ENCODE measurements at places on chromosomes 11 and 22.

GRCh38 chr11:12981676-12982522 is 27.2 kb upstream of the RASSF10 start:
- no peak for DNase-seq

DNA sequence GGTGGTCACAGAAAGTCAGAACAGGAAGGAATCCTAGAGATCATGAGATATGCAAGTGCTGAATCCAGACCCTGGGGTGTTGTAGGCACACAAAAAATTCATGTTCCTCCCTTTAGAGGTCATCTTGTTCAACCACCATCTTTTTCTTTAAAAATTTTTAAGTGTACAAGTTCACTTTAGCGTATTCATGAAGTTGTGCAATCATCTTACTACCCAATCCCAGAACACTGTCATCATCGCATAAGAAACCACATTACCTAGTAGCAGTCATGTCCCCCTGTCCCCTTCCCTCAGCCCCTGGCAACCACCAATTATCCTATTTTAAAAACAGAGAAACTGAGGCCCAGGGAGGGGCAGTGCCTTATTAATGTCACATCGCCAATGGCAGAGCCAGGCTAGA is 20.3 kb upstream of the WNT11 start:
- DNase-seq: no peak

GRCh38 chr11:64967375-64967774 is 4.5 kb downstream of the MAJIN start:
- DNase-seq: no peak

DNA sequence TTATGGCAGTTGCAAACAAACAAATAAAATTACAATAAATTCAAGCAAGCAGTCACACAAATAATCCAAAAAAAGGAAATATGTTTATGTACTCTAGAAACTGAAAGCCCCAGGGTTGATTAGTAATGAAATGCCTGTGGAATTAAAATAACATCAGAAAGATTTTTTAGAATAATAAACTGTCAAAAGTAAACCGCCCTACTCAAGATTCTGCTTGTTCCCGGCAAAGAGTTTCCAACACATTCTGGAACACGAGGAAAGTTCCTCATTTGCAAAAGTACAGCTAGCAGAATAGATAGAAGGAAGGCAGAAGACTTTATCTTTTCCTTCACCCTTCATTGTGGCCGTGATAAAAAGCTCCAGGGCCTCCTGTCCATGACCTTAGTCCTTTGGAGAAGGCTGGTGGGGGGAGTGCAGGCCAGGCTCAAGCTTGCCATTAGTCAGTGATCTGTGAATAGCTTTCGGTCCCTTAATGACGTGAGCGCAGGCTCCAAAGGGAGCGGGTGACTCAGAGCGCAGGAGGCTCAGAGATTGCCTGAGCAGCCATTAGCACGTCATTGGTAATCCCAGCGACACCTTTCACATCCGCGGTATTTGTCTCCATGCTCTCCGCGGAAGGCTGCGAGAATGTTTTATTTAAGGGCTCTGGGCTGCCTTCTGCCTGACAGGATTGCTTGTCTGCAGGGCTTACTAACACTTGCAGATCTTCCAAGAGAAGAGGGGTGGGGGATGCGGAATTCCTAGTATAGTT is 458.3 kb downstream of the METTL15 start:
- DNase-seq: no peak

GRCh38 chr11:32435942-32436750 is 807 bp upstream of the WT1 start:
- DNase-seq: peak; percentile 24

DNA sequence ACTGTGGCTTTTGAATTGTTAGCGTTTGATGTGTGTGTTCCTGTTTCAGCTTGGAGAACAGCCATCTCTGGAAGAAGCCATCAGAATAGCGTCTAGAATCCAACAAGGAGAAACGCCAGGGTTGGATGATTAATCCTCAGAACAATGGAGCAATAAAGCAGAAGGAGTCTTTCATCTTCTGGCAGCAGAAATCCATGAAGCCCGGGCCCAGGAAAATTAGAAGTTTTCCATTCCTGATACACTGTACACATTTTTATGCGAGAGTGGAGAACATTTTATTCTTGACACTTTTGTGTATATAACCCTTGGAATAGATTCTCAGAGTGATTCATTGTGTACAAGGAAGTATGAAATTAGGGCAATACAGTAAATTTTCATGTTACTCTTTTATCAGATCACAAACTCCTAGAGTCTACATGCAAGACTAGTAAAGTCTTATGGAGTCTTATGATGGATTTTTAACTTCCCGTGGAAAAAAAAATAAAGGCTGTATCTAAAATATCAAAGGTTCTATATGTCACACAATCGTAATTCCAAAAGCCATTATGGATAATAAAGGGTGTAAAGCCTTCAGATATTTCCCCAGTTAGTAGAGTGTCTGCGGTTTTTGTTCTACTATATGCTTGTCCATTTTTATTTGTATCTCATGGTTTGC is 45.9 kb upstream of the WEE1 start:
- DNase-seq: no peak

- no peak for DNase-seq
These were observed 19.6 kb downstream of the RPL3 start for GRCh38 chr22:39299829-39300178.

- no peak for DNase-seq
These were observed 1.8 kb downstream of the CDC42EP2 start for GRCh38 chr11:65316227-65317024.

- no peak for DNase-seq
These were observed 115.6 kb downstream of the SGSM3 start for GRCh38 chr22:40485813-40486667.

DNA sequence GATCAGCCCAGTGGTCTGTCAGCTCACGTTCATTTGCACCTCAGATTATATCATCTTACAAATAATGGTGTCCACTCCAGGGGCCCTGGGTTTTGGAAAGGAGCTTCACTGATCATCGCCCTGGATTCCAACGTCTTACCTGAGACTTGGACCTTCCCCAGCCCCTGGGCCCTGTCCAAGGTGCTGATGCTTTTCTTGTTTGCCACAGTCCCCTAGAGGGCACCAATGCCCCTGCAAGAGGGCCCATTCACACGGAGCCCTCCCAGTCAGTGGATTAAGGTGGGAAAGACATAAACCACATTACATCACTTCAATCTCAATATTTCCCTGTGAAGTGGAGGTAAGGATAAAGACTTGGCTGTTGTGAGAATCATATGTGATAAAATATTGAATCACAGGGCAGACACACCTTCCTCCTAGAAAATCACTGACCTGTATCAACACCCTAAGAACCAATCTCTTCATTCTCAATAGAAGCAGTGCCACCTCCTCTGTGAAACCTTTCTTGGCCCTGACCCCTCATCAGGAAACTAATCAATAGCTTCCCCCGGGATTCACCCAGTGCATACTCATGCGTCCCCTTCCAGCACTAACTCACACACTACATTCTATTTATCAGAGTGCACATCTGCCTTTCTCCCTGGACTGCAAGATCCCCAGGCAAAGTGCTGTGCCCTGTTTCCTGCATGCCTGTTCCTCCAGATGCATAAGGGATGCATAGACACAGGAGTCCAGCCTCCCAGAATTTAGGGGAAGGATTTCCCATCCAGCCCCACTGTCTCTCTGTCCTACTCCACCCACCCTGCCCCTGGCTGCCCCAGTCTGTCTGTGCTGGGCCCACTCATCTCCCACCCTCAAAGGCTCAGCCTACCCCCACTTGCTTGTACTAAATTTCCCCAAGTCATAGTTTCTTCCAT is 167.0 kb downstream of the BUD13 start:
- DNase-seq: peak; percentile 53

DNA sequence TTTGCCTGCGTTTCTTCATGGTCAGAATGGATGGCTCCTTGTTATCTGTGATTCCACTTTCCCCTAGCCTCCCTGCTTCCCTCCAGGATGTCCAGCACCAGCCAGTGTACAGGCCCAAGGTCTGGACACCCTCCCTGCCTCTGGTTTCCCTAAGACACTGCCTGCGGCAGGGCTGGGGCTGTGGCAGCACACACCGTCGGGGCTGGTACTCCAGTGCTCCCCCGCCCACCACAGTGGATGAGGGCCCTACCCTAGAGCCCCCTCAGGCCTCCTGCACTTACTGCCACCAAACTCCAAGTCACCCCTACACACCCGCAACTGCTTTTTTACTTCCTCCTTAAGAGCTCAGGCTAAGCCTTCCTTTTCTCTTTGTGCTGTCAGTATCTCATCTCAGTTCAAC is 28.9 kb downstream of the ZNF214 start:
- no peak for DNase-seq

GRCh38 chr11:117498791-117499190 is 171.1 kb downstream of the CEP164 start:
- DNase-seq: no peak

GRCh38 chr22:26828311-26828710 is 170.9 kb downstream of the MIAT start:
- no peak for DNase-seq

GRCh38 chr11:2883979-2884815 is 1.4 kb downstream of the CDKN1C start:
- DNase-seq: peak; percentile 97

DNA sequence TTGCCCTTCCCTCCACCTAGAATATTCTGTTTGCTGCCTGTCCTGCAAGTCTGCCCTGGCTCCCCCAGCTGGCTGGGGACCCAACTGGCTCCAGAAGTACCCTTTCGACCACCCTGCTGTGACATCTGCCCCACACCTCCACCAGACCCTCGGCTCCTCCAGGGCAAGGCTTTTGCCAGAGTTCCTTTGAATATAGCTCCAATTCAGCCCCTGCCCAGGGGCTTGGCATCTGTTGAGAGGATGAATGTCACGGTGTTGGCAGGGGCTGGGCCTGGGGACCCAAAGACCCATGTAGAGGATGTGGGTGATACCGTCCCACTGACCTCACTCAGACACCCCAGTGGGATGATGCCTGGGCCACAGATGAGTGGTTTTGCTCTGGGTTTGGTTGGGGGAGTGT is 4.0 kb downstream of the NLRP6 start:
- DNase-seq: peak; percentile 43

- peak; percentile 56 for DNase-seq
These were observed 7.8 kb downstream of the RPS6KA4 start for GRCh38 chr11:64366751-64367150.

DNA sequence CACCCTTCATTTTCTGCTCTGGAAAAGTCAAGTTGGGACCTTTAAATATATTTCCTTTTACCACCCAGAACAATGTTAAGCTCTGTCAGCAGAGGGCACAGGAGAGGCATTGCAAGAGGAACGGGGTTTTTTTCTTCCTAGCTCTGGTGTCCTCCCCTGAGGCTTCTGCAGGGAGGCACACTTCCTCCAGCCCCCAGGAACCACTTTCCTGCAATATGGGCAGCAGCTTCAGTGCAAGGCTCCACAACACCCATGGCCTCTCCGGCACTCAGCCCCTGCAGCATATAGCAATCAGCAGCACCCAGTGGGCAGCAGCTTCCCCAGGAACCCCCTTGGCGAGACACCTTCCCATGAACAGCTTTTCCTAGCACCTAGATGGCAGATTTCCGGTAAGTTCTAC is 101.4 kb downstream of the SYT9 start:
- peak; percentile 25 for DNase-seq

GRCh38 chr11:6481924-6482275 is 599 bp downstream of the TIMM10B start:
- no peak for DNase-seq

DNA sequence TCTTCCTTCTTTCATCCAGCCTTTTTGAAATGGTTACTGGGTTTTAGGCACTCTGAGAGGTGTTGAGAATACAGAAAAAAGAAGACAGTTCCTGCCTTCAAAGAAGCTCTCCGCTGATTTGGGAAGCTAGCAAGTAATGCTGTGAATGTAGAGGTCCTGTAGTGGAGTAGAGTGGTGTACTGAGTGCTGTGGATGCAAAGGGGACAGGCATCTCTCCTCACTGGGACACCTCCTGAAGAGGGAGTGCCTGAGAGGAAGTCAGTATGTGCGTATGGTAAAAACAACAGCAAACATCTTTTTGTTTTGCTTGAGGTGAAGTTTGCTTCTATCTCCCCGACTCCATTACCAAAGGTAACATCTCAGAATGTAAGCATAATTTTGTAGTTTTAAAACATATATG is 77.5 kb downstream of the EXT2 start:
- no peak for DNase-seq

DNA sequence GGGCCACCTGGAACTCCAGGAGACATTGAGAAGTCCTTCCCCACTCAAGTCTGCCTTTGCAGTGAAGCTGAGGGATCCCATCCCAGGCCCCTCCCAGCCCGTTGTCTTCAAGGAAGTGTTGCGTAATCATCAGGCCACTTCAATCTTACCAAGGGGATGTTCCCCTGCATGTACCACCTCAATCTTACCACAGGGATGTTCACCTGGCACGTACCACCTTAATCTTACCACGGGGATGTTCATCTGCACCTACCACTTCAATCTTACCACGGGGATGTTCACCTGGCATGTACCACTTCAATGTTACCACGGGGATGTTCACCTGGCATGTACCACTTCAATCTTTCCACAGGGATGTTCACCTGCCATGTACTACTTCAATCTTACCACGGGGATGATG is 108.0 kb upstream of the SYN3 start:
- DNase-seq: no peak

GRCh38 chr22:32389685-32390084 is 22.4 kb downstream of the RTCB start:
- DNase-seq: no peak

- no peak for DNase-seq
These were observed 50.0 kb upstream of the CLTCL1 start for GRCh38 chr22:19341500-19341899.

- DNase-seq: no peak
These were observed 3.1 kb upstream of the PANX1 start for GRCh38 chr11:94125407-94126115.

DNA sequence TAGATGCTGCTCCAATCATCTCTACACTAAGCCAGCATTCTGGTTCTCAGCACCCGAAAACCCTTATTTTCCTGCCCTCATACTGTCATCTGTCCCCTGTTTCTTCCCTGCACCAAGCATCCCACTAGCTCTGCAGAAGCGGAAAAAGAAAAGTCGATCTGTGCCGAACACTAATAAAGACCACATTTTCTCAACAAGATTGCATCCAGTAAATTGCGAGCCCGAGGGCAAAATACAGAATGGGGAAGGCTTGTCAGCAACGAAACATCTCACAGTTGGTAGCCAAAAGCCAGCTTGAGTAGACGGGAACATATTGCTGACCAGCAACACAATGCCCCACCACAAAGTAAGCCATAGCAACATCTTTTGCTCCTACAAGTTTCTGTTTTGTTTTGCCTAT is 227.4 kb downstream of the CADM1 start:
- DNase-seq: no peak

DNA sequence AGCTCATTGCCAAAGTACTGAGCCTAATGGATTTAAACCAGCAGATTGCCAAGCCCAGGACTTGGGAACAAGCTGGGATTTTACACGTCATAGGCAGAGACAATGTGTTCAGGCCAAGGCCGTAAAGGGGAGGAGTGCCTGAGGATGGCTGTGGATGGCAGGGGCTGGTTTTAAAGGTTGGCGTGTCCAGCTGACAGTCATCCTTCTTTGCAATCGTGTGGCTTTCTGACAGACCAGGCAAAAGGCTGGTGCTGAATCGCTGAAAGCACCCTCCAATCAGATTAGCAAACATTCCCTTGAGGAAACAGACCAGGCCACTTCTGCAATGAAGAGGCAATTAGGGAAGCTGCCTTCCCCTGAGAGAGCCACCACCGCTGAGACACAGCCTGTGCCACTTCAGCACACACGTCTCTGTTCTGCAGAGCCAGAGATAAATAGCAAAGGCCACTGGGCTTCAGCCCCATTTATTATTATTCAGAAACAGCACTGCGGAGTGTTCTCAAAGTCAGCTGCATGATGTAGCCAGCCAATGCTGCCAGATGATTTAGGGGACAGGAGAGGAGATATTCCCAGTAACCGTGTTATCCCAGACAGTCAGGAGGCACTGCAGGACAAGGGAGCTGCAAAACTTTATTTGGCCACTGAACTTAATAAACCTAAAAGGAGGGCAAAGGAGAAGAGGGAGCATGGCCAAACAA is 54.2 kb upstream of the CSNK2A3 start:
- DNase-seq: no peak

Measured in 8988T (cell line).